ENCODE measurements at places on chromosomes 12 and 14. TPM values are rescaled to one million over a fixed set of nuclear protein-coding genes. Genes with fewer than 3 reads are reported as not detected.

DNA sequence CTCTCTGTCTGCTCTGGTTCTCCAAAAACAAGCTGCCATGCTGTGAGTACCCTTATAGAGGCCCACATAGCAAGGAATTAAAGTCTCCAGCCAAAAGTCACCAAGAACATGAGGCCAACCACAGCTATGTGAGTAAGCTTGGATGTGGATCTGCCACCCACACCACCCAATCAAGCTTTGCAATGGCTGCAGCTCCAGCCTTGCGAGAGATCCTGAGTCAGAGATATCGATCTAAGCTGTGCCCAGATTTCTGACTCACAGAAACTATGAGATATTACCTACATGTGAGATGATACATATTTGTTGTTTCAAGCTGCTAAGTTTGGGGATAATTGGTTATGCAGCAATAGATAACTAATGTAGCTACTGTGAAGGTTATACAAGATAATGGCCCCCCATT lies 15.5 kb upstream of the TMEM233 start:
- no peaks in the 10 kb centered on the region for H3K27me3 ChIP-seq
- H3K4me1 ChIP-seq = no peaks in the 10 kb centered on the region
- no peak for DNase-seq
- H3K27ac ChIP-seq = no peak overlapping the region
- no peaks in the 10 kb centered on the region for H3K36me3 ChIP-seq

DNA sequence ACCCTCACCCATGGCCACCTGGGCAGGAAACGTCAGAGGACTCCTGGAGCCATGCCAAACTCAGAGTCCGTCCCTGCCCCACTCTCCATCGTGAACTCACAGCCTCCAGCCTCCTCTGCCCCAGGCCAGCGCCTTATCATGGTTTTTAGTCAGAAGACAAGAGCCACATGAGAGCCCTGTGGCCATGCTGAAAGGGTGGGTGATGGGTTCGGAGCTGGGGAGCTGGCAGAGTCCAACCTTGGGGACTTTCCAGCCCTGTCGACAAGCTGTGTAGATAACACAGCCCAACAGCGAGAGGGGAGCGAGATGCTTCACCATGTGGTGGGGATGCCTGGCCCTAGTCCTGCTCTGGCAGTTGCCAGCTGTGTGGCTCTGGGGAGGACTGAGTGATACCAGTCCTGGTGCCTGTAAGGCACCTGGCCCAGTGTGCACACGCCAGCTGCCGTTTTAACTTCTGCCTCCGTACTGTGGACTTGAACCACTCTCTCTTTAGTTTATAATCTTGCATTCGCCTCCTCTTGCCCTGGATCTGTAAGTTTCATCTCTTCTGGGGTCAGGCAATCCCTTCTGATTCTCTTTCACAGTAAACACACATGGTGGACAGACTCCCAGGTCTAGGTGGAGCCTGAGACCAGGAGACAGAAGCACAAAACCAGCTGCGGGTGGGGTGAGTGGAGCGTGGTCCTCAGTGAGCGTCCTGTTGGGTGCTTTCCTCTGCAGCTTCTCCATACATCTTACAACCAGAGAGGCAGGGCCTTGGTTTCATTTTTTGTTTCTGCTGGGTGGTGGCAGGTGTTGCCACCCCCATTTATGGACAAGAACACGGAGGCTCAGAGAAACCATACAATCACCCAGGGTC lies 55.3 kb downstream of the RIN3 start:
- no peaks in the 10 kb centered on the region for H3K27me3 ChIP-seq
- peaks cover 2% of the 10 kb centered on the region for H3K4me1 ChIP-seq
- no peak overlapping the region for H3K27ac ChIP-seq
- H3K4me3 ChIP-seq = no peak overlapping the region
- DNase-seq = peak; percentile 60

GRCh38 chr12:94754653-94755052 lies 104.3 kb upstream of the TMCC3 start:
- H3K27ac ChIP-seq = no peak overlapping the region
- no peak overlapping the region for H3K4me3 ChIP-seq
- no peaks in the 10 kb centered on the region for H3K36me3 ChIP-seq
- no peak for DNase-seq
- no peaks in the 10 kb centered on the region for H3K4me1 ChIP-seq

DNA sequence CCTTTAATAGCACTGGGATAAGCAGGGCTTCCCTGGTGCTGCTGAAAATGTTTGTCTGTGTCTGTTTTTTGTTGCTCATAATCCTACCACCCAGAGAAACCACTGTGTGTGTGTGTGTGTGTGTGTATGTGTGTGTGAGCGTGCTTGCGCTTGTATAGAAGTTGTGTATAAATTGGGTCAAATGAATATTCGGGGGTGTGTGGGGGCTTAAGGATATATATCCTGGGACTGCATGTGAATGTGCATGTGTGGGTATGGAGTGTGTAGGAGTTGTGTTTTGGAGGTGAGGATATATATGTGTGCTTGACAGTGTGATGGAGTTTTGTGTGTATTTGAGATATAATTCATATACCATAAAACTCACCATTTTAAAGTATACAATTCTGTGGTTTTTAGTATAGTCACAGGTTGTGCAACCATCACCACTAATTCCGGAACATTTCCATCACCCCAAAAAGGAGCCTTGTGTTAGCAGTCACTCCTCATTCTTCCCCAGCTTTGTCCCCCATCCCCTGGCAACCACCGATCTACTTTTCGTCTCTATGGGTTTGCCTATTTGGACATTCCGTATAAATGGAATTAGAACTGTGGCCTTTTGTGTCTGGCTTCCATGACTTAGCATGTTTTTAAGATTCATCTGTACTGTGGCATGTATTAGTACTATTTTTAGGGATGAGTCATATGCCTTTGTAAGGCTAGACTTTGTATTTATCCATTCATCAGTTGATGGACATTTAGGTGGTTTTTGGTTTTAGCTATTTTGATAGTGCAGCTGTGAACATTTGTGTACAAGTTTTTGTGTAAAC lies 25.6 kb downstream of the TCTN1 start:
- H3K36me3 ChIP-seq = peaks cover 2% of the 10 kb centered on the region
- no peak for DNase-seq
- H3K27me3 ChIP-seq = no peaks in the 10 kb centered on the region
- no peak overlapping the region for H3K4me3 ChIP-seq

- no peaks in the 10 kb centered on the region for H3K4me1 ChIP-seq
- H3K4me3 ChIP-seq = no peak overlapping the region
- H3K36me3 ChIP-seq = no peaks in the 10 kb centered on the region
- H3K27me3 ChIP-seq = no peaks in the 10 kb centered on the region
- no peak for DNase-seq
Measured at GRCh38 chr12:85504164-85504563, 224.1 kb downstream of the ALX1 start.

GRCh38 chr14:73795466-73795865 lies 56.2 kb upstream of the PTGR2 start:
- no peaks in the 10 kb centered on the region for H3K36me3 ChIP-seq
- H3K4me3 ChIP-seq = no peak overlapping the region
- H3K27ac ChIP-seq = peak overlapping the region; percentile 67
- no peaks in the 10 kb centered on the region for H3K27me3 ChIP-seq
- DNase-seq = no peak

- no peak overlapping the region for H3K27ac ChIP-seq
- DNase-seq = no peak
- no peaks in the 10 kb centered on the region for H3K27me3 ChIP-seq
- H3K4me1 ChIP-seq = no peaks in the 10 kb centered on the region
- H3K36me3 ChIP-seq = no peaks in the 10 kb centered on the region
Measured at GRCh38 chr14:99633141-99633540, 11.8 kb upstream of the HHIPL1 start.

DNA sequence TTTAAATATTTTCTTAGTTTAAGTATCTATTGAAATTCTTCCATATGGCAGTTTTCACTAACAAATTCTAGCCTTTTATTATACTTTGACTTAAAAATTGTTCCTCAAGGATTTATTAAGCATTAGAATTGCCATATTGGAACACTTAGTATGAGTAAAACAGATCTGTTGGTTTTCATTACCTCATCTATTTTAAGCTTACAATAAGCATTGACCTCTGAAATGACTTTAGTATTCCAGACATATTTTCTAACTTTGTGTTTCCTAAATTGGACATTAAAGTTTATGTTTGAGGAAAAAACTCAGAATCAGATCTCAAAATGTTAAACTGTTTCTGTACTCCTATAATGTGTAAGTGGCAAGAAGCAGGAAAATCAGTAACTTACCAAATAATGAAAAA lies 48.4 kb downstream of the CSRP2 start:
- no peak overlapping the region for H3K4me3 ChIP-seq
- H3K27ac ChIP-seq = no peak overlapping the region
- no peaks in the 10 kb centered on the region for H3K4me1 ChIP-seq
- no peaks in the 10 kb centered on the region for H3K27me3 ChIP-seq

GRCh38 chr14:98227000-98227726 lies 1044.8 kb downstream of the BCL11B start:
- H3K36me3 ChIP-seq = no peaks in the 10 kb centered on the region
- H3K27me3 ChIP-seq = no peaks in the 10 kb centered on the region
- H3K4me3 ChIP-seq = no peak overlapping the region
- H3K27ac ChIP-seq = no peak overlapping the region
- no peaks in the 10 kb centered on the region for H3K4me1 ChIP-seq

DNA sequence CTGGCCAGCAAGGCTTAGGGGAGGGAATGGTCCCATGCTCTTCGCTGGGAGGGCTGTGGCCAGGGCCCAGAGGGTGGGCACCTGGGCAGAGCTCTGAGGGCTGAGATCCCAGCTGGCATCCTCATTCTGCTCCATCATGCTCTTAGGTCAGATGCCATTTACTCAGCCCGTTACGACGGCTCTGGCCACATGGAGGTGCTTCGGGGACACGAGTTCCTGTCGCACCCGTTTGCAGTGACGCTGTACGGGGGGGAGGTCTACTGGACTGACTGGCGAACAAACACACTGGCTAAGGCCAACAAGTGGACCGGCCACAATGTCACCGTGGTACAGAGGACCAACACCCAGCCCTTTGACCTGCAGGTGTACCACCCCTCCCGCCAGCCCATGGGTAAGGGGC lies 30.8 kb upstream of the LRP1-AS start:
- peaks cover 11% of the 10 kb centered on the region for H3K36me3 ChIP-seq
- H3K27me3 ChIP-seq = no peaks in the 10 kb centered on the region
- H3K4me1 ChIP-seq = no peaks in the 10 kb centered on the region
- H3K4me3 ChIP-seq = no peak overlapping the region

- no peak for DNase-seq
- no peaks in the 10 kb centered on the region for H3K36me3 ChIP-seq
- no peaks in the 10 kb centered on the region for H3K4me1 ChIP-seq
- H3K27ac ChIP-seq = no peak overlapping the region
- H3K4me3 ChIP-seq = no peak overlapping the region
- no peaks in the 10 kb centered on the region for H3K27me3 ChIP-seq
Measured at GRCh38 chr14:84490081-84490480, 1039.9 kb upstream of the FLRT2 start.

DNA sequence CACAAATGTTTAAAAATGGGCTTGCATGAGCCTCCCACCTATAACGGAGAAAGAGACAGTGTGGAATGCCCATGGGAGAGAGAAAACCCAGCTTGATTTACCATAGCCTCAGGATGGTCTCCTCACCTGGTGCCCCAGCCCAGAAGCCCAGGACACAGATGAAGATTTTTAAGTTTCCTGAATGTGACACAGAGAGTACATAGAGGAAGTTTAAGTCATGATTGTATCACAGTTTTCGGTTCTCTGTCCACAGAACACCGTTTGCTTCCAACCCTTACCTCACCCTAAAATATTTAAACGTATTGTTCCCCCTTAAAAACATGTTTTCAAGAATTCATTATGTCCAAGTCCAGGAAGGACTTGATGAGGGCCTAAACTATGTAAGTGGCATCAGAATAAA lies 56.2 kb downstream of the NELL2 start:
- no peaks in the 10 kb centered on the region for H3K36me3 ChIP-seq
- H3K4me3 ChIP-seq = no peak overlapping the region
- H3K4me1 ChIP-seq = no peaks in the 10 kb centered on the region
- no peaks in the 10 kb centered on the region for H3K27me3 ChIP-seq

LAG3 gene
- 1.8 TPM for total RNA-seq

ACOT6 gene
- total RNA-seq = not detected

MYL2 gene
- not detected for total RNA-seq

ZNF384 gene
- total RNA-seq = 66.7 TPM

Measured in aorta (tissue), 5 donors.